ENCODE measurements at places on chromosomes 4 and X.

DNA sequence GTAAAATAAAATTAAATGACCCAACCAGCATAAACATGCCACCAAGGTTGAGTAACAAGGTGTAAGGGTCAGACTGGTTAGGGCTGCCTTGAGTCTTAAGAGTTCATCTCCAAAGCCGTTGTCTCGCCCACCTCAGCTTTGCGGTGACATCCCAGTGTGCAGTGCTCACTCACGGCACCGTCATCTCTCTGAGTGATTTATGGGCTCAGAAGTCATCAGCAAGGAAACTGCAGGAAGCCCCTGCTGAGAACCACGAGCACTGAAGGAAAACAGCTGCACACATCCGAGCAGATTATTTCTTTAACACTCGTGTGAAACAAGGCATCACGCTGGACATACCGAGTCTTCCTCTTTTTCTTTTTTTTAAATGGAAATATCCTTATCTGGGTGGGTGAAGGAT is 411.1 kb downstream of the TRIML1 start:
- no peak for DNase-seq

GRCh38 chr4:8940792-8941491 is 69.3 kb upstream of the HMX1 start:
- no peak for DNase-seq

DNA sequence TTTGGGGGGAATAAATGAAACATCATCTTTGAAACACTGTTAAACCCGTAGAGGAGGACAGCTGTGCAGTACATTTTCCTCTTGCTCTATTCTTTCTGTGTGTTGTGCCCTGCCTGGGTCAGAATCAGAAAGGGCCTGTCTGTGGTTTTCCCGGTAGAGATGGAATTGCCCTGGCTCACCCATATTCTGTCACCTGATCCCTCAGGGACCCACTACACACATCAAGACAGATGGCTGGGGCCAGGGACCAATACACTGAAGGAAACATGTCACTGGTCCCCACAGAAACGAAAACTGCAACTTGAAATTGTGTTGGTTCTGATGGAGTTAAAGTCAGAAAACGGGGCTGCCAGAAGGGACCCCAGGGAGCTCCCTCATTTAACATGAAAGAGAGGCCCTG is 114.9 kb downstream of the ZNF827 start:
- no peak for DNase-seq

- no peak for DNase-seq
Observed at GRCh38 chr4:8329560-8329858, 60.0 kb downstream of the HTRA3 start.

GRCh38 chrX:22666441-22666840 is 333.3 kb upstream of the DDX53 start:
- DNase-seq: no peak

DNA sequence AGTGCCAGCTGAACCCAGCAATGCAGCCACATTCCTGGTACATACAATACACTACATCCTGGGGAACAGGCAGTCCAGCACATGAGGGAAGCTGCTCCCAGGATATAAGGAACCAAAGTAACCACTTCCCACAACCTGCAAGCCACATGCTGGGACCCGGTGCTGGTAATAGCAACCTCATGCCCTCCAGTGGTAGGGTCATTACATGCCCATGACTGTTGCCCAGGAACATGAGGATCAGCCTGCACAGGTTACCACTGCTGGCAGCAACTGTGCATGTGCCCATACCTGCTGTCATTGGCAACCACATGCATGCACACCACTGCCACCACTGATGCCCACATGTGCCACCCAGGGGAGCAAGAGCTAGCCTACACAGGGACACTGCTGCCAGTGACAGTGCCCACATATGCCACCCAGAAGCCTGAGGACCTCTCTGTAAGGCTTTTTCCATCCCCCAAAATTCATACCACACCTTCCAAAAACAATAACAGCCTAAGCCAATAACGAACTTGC is 1982.5 kb downstream of the ARAP2 start:
- no peak for DNase-seq

DNA sequence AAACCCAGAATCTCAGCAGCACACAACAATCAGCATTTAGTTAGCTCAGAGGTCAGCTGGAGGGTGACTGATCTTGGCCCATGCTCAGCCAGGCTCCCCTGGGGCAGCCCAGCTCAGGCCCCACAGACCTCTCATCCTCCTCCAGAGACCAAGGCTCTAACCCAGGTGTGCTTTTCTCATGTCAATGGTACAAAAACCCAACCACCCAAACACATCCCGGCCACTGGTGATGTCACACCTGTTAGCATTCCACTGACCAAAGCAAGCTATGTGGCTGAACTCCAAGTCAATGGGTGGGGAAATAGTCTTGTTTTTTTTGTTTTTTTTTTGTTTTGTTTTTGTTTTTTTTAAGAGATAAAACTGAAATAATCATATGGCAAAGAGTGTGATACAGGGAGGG is 77.5 kb downstream of the CYTL1 start:
- no peak for DNase-seq

DNA sequence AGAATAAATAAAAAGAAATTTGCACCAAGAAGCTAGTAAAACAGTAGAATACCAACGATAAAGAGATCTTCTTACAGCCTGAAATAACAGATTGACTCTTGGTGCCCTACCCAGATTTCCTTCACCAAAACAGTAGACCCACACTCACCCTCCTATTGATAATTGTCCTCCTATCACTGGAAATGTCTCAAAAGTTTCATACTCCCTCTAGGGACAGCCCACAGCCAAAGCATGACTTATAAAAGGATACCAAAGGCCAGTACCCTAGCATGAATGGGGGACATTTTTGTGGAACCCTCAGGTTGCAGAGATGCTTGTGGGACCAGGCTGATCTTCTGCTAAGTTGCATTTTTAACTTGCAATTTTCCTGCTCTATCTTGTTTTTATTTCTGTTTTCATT is 104.1 kb downstream of the INPP4B start:
- no peak for DNase-seq

DNA sequence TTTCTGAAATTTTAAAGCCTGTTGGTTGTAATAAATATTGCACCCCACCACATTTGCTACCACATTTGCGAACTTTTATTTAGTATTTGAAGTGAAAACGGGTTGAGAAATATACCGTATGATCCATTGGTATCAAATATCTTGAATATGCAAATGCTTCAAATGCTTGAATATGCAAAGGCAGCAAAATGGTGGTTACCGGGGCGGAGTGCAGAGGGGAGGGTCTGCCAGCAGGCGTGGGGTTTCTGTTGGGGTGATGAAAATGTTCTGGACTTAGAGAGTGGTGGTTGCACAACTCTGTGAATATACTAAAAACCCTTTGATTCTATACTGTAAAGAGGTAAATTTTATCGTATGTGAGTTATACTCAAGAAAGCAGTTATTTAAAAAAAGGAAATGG is 35.3 kb downstream of the SHROOM2 start:
- no peak for DNase-seq

DNA sequence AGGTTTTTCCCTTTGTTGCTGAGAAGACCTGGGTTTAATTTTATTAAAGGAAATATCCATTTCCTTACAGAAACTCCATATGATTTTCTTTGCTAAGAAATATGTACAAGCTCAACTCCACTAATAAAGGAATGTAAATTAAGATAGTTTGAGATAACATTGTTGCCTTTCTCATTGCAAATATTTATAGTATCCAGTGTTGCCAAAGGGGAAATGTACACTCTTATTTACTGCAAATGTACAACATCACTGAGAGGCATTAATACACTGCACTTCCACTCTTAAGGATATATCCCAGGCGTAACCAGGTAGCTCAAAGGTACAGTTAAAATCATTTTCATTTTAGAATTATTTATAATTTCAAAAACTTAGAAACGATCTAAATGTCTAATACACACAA is 7.5 kb upstream of the LRBA start:
- no peak for DNase-seq

GRCh38 chr4:81030981-81031791 is 678 bp downstream of the BMP3 start:
- DNase-seq: no peak

- no peak for DNase-seq
Observed at GRCh38 chrX:104104676-104105075, 7.6 kb upstream of the ZCCHC18 start.

DNA sequence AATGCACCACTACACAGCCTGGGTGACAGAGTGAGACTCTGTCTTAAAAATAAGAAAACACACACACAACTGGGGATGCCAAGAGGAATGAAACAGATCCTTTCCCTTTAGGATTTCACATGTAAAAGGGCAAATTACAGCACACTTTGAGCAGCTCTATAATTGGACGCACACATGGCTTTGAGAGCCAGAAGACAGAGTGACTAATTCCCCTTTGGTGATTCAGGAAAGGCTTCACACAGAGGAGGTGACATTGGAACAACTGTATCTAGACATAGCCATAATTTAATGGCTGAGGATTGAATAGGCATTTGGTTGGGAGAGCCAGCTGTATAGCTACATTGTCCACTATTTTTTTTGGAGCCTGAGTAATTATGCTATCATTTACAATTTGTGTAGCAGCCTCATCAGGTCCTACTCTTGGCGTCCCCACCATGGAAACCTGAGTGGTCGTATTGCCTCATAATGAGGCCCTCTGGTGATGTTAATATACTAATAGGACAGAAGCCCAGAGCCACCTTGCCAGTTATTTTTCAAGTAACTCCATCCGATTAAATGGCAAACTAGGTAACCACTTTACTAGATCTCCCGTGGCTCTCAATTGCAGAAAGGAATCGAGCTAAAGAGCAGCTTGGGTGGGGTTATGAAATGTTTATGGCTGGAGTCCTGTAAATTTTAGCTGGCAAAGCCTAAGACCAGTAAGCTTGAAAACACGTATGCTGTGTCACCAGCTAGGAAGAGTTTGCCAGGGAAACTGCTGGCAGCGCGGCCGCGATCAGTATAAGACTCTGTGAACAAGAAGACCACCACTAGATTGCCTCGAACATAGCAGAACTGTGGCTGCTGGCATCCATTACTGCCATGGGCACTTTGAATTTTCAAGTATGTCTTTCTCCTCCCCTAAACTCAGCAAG is 8.5 kb upstream of the PPEF1 start:
- no peak for DNase-seq
